ENCODE measurements at places on chromosomes 1 and 21.

DNA sequence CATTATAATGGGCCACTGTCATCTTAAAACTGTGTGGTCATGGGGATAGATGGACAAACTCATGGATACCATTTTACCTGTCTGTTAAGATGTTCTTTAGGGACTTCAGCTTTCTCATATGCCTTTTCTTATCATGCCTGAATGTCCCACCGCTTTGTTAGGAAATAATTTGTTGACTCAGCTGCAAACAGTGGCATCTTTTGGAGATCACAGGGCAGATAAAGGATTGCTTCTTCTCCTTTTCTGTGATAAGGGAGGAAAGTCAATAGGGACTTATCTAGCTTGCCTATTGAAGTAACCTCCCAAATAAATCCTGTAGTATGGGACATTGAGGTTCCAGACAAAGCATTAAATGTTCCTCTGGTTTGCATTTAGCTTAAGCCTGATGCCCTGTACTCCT lies 79.8 kb upstream of the KIAA0040 start:
- DNase-seq = no peak
- no peaks in the 10 kb centered on the region for H3K36me3 ChIP-seq
- no peak overlapping the region for H3K4me3 ChIP-seq
- H3K27ac ChIP-seq = no peak overlapping the region
- no peaks in the 10 kb centered on the region for H3K4me1 ChIP-seq

DNA sequence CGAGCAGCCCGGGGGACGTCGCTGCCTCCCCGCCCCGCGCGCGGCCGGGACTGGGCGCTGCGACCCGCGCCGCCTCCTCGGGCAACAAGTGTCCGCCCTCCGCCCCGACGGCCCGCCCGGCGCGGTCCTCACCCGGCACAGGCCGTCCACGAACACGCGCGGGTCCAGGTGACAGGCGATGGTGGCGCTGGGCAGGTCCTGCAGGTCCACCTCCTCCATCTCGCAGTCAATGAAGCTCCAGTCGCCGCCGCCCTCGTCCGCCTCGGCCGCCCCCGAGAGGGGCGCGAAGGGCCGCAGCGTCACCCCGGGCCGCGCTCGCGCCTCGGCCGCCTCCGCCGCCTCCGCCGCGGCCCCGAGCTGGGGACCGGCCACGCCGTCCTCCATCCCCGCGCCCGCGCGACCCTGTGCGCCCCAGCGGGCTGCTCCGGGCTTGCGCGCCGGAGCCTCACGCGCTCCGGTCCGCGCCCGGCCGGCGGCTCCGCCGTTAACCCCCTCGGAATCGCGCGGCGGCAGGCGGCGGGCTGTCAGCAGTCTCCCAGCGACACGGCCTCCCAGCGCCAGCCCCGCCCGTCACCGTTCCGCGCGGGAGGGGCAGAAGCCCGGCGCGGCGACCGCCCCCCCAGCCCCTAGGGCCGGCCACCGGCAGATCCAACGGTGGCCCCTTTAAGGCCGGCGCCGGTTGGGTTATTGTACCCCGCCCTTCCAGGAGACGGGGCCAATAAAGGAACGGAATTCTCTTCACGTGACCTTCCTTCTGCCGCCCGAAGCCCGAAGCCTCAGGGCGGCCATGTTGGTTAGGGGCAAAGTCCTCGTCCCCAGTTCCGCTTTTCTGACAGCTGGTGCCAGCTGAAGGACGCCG lies at the start of gene RCAN1:
Gene RCAN1 (minus strand): TSS at position 486 of the 859 bp plus-strand sequence. CDS start 102 bp downstream, at position 384.
- H3K27ac ChIP-seq = peak within 1 kb of the TSS; percentile 80
- peaks cover 11% of the 10 kb centered on the region for H3K4me1 ChIP-seq
- no peaks in the 10 kb centered on the region for H3K36me3 ChIP-seq
- peak; percentile 86 for DNase-seq
- peaks cover 3% of the 10 kb centered on the region for H3K27me3 ChIP-seq

GRCh38 chr1:115432061-115432460 lies 94.0 kb upstream of the NGF start:
- peak overlapping the region; percentile 98 for H3K27ac ChIP-seq
- H3K36me3 ChIP-seq = no peaks in the 10 kb centered on the region
- no peak overlapping the region for H3K4me3 ChIP-seq
- H3K27me3 ChIP-seq = no peaks in the 10 kb centered on the region
- DNase-seq = peak; percentile 51

DNA sequence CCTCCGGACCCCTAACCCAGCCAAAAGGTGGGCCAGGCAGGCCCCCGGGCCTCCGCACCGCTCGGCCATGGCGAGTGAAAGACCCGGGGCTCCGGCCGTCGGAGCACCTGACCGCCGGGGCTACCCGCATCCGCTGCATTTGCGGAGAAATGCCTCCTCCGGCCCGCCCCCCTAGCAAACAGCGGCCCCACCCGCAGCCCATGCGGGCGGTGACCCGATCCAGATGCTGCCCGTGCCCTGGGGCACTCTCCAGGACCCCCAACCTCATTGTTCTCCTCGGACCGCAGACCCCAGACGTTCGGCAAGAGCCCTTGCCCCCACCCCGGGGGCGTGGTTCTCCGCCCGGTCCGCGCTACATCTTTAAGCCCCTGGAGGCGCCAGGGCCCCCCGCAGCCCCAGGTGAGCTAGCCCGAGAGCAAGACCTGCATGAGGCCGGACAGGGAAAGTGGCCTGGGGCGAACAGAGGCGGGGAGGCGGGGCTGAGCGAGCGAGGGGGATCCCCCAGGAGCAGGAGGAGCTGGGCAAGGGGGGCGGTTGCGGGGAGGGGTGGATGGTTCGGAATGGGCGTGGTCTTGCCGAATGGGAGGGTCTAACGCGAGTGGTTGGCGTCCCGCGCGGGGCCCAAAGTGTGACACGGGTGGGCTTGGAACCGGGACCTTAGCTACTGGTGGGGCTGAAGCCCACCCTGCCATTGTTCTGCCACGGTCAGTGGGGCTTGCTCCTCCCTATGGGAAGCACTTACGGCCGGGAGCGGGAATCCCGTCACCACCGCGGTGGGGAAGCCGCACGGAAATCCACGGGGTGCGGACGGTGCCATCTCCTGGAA lies 6.3 kb upstream of the CRYBG2 start:
- H3K4me3 ChIP-seq = no peak overlapping the region
- H3K4me1 ChIP-seq = peaks cover 25% of the 10 kb centered on the region
- no peak for DNase-seq
- peaks cover 47% of the 10 kb centered on the region for H3K27me3 ChIP-seq

- no peak for DNase-seq
- H3K27me3 ChIP-seq = no peaks in the 10 kb centered on the region
- H3K4me3 ChIP-seq = no peak overlapping the region
- H3K4me1 ChIP-seq = no peaks in the 10 kb centered on the region
- no peaks in the 10 kb centered on the region for H3K36me3 ChIP-seq
Measured at GRCh38 chr1:50091068-50091467, 17.7 kb upstream of the ELAVL4 start.

- H3K4me1 ChIP-seq = no peaks in the 10 kb centered on the region
- no peak overlapping the region for H3K4me3 ChIP-seq
Measured at GRCh38 chr1:57927003-57927402, 503.1 kb upstream of the DAB1 start.

- no peaks in the 10 kb centered on the region for H3K36me3 ChIP-seq
- no peak for DNase-seq
- H3K4me1 ChIP-seq = no peaks in the 10 kb centered on the region
- H3K27ac ChIP-seq = no peak overlapping the region
- peaks cover 4% of the 10 kb centered on the region for H3K27me3 ChIP-seq
Measured at GRCh38 chr1:14786681-14787080, 188.2 kb downstream of the KAZN start.

- peaks cover 5% of the 10 kb centered on the region for H3K36me3 ChIP-seq
- peaks cover 2% of the 10 kb centered on the region for H3K27me3 ChIP-seq
- H3K4me3 ChIP-seq = peak overlapping the region; percentile 74
- no peak for DNase-seq
- peak overlapping the region; percentile 85 for H3K27ac ChIP-seq
- peaks cover 26% of the 10 kb centered on the region for H3K4me1 ChIP-seq
Measured at GRCh38 chr1:119046785-119047438, 58.8 kb upstream of the TBX15 start.

DNA sequence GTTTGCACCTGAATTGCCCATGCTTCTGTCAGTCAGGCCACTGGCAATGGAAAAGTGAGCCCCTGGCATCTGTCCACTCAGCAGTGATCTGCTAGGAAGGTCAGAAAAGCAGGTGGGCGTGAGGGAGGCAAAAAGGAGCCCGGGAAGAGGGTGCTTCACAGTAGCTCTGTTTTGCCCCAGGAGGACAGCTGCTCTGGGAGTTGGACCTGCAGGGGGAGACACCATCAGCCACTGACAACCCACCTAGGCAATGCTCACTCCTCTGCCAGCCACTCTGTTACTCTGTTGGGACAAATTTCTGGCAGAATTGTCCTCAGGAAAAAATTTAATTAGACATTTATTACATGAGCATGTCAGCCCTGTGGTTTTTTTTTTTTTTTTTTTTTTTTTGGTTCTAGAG lies 146.4 kb downstream of the LRIG2 start:
- no peaks in the 10 kb centered on the region for H3K4me1 ChIP-seq
- no peaks in the 10 kb centered on the region for H3K36me3 ChIP-seq
- no peak for DNase-seq

DNA sequence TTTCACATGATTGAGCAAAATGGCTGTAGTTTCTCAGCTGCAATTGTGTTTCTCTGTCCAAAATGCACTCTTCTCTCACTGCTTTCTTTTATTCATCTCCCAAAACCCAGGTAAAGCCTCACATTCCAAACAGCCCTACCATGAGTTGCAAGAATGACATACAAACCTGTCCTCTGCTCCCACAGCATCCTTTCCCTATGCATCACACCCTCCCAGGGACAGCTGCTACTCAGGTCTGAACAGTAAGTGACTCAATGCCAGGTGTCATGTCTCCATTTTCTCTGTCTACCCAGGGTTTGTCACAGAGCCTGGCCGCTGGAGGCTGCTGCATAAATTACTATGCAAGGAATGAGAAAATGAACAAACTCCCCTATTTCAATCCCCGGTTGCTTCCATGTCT lies 118.5 kb downstream of the PLD5 start:
- DNase-seq = no peak
- no peak overlapping the region for H3K27ac ChIP-seq
- H3K36me3 ChIP-seq = peaks cover 4% of the 10 kb centered on the region

GRCh38 chr1:15123270-15123669 lies 30.3 kb upstream of the TMEM51 start:
- peaks cover 36% of the 10 kb centered on the region for H3K27me3 ChIP-seq
- no peak overlapping the region for H3K27ac ChIP-seq
- no peaks in the 10 kb centered on the region for H3K4me1 ChIP-seq
- no peaks in the 10 kb centered on the region for H3K36me3 ChIP-seq
- DNase-seq = no peak

GRCh38 chr1:238961790-238962189 lies 424.6 kb upstream of the CHRM3 start:
- peaks cover 57% of the 10 kb centered on the region for H3K4me1 ChIP-seq
- no peak for DNase-seq
- H3K36me3 ChIP-seq = 0 out of 2 replicates have a peak, but pooled peaks cover 6% of the 10 kb centered on the region
- no peak overlapping the region for H3K27ac ChIP-seq
- H3K4me3 ChIP-seq = no peak overlapping the region

- peaks cover 25% of the 10 kb centered on the region for H3K4me1 ChIP-seq
- no peaks in the 10 kb centered on the region for H3K36me3 ChIP-seq
- H3K27me3 ChIP-seq = peaks cover 13% of the 10 kb centered on the region
Measured at GRCh38 chr1:98963064-98963758, 41.5 kb downstream of the PLPPR5 start.

DNA sequence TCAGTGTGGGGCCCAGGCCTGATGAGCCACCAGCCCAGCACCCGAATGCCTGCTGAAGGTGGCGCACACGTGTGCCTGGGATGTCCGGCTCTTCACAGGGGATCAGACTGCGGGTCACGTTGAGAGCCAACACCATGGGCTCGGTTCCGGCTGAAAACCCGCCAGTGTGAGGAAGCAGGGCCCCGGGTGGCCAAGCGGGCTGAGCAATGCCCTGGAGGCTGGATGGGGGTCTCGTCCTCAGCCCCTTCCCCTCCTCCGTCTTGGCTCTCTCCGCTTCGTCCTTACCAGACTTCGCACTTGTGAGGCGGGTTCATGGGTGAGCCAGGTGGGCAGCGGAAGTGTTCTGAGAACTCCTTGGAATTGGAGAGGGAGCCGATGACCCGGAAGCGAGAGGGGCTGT lies 43.0 kb upstream of the EIF4G3 start:
- no peaks in the 10 kb centered on the region for H3K27me3 ChIP-seq
- H3K27ac ChIP-seq = no peak overlapping the region
- no peak for DNase-seq
- no peaks in the 10 kb centered on the region for H3K4me1 ChIP-seq
- no peak overlapping the region for H3K4me3 ChIP-seq
- H3K36me3 ChIP-seq = peaks cover 16% of the 10 kb centered on the region

DNA sequence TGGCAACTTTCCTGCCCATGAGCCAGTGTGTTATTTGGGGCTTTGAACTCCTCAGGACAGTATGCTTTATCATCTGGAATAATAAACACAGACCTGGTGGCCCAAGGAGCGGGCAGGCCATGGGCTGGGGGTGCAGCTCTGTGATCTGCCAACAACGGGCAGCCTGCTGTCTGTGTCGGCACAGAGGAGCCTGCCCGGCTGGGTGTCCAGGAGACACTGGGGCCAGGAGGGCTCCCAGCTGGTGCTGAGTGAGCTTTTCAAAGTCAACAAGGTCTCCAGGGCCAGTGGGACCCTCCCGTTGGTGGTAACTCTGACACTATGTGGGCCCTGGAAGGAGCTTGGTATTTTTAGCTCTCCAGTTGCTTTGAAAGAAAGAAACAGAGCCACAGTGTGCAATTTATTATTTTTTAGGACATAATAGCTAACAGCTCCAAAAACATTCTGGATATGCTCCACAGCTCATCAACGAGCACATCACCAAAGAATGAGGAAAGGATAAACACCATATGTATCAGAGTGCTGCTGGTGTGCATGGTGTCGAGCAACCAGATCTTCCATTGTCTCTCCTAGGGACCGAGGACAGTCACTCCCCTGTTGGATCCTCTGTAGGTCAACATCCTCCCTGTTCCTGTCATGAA lies 488.7 kb upstream of the USP24 start:
- peaks cover 60% of the 10 kb centered on the region for H3K4me1 ChIP-seq
- H3K27ac ChIP-seq = peak overlapping the region; percentile 42
- peaks cover 5% of the 10 kb centered on the region for H3K36me3 ChIP-seq
- DNase-seq = no peak

DNA sequence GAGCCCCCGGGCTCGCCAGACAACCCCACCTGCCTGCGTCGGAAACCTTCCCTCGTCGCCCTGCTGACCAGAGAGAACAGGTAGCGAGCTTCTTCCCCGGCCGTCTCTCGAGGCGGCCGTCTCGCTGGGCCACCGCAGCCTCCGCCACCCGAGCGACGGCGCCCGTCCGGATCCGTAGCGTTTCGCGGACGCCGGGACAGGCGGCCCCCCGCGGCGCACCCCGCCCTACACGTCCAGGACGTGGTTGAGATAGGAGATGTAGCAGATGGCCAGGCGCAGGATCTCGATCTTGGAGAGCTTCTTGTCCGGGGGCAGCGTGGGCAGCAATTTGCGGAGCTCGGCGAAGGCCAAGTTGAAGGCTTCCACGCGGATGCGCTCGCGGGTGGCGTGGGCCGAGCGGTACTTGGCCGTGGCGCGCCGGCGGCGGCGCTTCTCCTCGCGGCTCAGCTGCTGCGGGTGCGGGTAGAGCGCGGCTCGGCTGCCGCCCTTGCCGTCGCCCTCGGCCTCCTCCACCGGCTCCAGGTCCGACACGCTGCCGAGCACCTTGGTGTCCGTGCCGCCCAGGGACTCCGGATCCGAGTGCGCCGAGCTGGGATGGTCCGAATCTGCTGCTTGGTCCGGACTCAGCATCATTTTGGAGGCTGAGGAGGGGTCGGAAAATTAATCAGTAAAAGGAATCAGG lies 3.0 kb downstream of the NHLH2 start:
- no peaks in the 10 kb centered on the region for H3K4me1 ChIP-seq
- H3K27me3 ChIP-seq = peaks cover 44% of the 10 kb centered on the region
- no peak overlapping the region for H3K4me3 ChIP-seq

- H3K27me3 ChIP-seq = no peaks in the 10 kb centered on the region
- H3K4me1 ChIP-seq = peaks cover 44% of the 10 kb centered on the region
- peaks cover 36% of the 10 kb centered on the region for H3K36me3 ChIP-seq
- H3K4me3 ChIP-seq = no peak overlapping the region
Measured at GRCh38 chr1:12301518-12302237, 71.8 kb downstream of the VPS13D start.

All from HFFc6 (cell line).